GM18507 (cell line): ENCODE measurements at places on chromosomes 1 and 21.

DNA sequence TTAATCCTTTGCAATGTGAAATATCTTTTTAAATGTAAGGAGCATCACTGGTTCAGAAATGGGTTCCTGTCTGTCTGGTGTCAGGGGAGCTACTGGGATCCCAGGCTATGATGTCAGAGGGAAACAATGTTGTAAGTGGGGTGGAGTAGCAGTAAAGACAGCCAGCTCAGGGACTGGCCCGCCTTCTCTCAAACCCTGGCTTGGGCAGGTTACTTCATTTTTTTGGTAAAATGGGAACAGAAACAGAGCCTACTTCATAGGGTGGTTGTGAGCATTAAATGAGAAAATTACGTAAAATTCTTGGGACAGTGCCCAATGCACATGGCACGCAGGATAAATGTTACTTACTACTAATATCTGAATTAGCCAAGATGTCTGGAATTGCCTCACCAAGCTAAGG, 30.7 kb upstream of the IL20 start:
- DNase-seq = no peak

DNA sequence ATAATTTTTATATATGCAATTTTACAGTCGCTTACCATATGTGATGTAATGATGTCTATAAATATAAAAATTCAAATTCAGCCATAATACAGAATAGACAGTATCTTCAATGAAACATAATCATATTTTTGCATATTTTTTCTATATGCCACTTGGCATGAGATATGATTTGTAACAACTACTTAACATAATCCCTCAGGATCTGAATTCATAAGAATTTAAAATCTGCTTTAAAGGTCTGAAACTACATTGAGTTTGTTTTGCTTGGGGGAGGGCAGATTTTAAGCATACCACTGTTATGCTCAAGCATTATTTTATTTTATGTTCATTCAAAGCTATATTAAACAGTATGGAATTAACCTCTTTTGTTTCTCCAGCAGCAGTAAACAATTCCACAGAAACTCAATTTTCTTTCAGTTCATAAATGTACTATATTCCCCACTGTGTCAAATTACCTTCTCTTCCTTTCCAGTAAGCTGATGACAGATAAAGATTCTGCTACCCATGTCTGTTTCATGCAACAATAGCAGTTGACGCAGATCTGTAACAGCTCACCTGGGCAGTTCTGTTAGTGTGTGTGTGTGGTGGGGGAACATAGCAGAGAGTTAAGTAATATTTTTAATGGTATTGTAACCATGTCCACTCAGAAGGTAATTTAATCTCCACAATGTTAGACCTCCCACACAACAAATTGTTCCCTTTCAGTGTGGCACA, 224.8 kb downstream of the NTNG1 start:
- no peak for DNase-seq

DNA sequence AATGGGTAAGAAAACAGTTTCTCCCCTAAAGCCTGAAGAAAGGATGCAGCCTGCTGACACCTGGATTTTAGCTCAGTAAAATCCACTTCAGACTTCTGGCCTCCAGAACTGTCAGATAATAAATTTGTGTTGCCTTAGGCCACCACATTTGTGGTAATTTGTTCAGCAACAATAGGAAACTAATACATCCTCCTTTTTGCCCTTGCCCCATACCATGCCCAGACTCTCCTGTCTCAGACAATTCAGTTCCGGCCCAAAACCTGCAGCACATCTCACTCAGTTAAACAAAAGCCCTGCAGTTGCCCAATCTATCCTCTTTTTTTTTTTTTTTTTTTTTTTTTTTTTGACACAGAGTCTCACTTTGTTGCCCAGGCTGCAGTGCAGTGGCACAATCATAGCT, 25.8 kb downstream of the SMIM12 start:
- DNase-seq = no peak

DNA sequence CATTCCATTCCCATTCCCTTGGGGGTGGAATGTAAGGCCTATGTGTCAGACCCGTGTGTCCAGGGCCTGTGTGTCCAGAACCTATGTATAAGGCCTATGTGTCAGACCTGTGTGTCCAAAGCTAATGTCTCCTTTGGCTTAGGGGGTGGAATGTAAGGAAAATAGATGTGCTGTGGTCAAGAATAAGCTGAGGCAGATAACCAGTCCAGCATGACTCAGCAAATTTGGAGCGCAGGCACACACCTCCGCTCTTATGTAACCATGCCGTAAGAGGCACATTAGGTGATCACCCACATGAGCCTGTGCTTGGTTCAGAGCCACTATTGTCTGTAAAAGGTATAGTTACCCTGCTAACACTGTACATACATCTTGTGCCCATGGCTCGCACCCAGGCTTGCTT, 150.8 kb upstream of the SGIP1 start:
- no peak for DNase-seq
